ENCODE measurements at places on chromosomes 2 and 18.

DNA sequence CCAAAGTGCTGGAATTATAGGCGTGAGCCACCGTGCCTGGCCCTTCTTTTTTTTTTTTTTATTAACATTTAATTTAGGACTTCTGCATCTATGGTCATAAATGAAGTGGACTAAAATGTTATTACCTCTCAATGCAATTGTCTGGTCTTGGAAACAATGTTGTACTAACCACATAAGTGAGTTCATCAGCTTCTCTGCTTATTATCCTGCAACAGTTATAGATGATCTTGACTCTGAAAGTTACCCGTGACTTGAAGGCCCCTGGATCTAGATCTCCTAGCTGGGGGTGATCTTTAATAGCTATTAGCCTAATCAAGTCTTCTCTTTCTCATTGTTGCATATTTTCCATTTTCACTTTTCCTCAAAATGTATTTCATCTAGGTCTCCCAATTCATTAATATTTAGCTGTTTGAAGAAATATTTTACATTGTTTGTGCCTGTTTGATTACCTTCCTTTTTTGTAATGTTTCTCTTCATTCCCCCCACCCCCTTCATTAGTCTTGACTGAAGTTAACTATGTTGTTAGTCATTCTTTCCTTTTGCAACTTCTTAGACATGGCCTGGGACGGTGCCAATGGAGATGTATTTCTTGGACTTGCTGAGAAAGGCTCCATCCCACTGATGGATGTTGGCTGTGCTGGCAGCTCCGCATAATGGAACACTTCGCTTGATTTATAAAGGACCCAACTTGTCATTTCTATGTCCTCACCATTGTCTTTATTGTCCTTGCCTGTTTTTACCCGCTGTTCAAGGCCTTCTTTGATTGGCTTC, 141.6 kb upstream of the RIOK3 start:
- no peak for DNase-seq

- DNase-seq, result no peak
Measured at GRCh38 chr18:79043288-79043687, 25.9 kb upstream of the ATP9B start.

GRCh38 chr2:153770359-153770991, 101.2 kb upstream of the GALNT13 start:
- no peak for DNase-seq

DNA sequence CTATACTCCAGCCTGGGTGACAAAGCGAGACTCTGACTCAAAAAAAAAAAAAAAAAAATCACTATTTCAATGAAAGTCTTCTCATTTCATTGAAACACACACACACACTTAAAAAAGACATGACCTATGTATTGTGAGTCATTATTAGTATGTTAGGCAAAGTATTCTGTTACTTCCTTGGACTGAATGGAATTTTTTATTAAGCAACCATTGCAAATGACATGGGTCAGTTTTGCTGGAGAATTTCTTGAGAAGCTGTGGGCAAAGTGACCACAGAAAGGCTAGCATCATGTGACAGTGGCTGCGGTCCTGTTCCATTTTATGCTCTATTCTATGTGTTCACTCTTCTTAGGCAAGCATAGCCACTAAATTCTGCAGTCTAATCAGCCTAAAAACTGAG, 695.7 kb downstream of the TDRD15 start:
- DNase-seq, result no peak

GRCh38 chr2:124310671-124311070, 285.6 kb downstream of the CNTNAP5 start:
- no peak for DNase-seq

DNA sequence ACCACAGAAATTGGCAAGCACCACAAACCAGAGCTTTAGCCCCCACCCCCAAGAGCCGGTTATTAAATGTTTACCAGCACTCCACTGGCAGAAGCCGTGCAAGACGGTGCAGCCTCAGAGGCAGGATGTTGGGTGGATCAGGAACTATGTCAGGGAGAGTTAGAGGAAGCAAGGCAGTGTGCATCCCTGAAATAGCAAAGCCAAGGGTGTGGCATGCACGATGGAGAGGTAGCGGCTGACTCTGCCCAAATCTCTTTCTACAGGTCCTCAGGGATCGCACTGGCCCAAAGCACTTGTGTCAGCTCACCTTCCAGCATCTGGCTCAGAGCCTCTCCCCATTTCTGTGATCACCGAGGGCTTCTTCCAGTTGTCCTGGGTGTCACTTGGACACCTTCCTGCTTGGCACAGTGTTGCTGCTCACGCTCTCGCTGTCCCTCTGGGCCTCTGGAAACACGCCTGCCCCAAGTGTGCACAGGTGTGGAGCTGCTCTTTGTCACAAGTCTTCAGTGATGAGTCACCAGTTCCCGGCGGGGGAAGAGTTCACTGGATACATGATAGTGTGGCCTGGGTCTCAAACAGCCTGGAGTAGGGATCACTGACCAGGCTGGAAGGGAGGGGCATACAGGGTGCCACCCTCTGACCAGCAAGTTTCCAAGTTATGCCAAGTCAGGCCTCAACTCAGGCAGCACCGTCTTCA, 17.3 kb upstream of the B3GNT7 start:
- no peak for DNase-seq

DNA sequence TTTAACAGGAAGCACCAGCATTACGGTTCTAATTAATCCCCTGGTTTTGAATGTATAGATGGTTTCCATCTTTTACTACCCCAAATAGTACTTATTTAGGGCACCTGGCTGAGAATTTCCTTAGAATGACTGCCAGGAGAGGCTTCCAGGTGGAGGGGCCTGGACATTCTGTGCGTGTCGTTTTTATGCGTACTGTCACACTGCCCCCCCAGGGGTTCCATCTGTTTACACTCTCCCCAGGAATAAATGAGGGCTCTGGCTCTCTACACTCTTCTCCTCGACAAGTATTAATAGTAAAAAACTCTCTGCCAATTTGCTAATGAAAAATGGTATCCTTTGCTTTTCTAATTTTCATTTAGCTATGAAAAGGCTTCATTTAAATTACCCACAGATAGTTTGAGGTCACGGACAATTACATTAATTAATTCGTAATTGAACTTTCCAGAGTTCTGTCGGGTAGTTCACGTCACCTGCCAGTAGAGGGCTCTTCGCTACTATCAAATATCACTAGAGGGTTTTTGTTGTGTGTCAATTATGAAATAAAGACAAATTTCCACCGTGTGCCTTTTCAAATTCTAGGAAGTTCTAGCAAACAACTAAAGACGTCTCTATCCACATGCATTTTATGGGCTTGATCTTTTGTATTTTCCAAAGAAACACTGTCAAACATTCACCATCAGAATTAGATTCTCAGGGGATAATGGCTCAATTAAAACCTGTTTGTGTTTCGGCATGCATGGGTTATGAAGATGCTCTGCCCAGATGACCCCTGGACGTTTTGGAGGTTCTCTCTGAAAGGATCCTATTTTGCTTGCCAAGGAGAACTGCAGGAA, 88.8 kb upstream of the ASB18 start:
- DNase-seq, result no peak

DNA sequence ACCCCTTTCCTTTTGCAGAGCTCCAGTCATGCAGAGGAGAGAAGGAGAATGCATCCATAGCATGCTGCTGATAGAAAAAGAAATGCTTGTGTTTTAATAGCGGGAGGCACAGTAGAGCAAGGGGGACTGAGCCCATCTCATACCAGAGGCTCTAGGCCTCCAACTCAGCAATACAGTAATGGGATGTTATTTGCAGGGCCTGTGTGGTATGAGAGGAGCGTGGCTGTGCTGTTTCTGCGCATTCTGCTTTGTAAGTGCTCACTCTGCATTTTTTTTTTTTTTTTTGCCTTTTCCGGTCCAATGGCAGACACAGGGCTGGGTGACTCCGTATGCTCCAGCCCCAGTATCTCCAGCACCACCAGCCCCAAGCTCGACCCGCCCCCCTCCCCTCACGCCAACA, 200.0 kb downstream of the GBX2 start:
- no peak for DNase-seq

DNA sequence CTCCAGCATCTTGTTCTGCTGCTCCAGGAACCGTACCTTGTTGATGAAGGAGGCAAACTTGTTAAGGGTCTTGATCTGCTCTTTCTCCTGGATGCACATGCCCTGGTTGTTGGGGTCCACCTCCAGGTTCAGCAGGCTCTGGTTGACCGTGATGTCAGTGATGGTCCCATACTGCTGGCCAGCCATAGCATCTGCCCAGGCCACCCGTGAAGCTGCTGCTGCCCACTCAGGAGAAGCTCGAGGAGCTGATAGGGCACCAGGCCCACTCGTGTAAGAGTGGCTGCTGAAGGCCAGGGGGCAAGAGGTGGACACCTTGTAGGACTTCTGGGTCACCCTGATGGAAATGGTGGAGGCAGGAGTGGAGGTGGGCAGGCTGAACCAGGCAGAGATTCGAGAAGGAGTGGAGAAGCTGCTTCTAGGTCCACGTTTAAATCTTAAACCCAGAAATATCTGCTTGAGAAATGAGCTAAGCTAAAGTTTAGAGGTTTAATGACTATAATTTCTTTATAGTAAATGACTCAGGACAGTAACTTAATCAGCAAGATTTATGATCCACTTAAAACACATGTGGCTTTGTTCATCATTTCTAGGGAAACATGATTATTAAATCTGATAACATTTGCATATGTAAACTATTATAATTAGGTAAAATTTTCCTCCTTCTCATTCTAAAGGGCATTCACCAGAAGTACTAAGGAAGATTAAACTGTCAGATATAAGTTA, 358.7 kb upstream of the SETBP1 start:
- DNase-seq, result no peak

DNA sequence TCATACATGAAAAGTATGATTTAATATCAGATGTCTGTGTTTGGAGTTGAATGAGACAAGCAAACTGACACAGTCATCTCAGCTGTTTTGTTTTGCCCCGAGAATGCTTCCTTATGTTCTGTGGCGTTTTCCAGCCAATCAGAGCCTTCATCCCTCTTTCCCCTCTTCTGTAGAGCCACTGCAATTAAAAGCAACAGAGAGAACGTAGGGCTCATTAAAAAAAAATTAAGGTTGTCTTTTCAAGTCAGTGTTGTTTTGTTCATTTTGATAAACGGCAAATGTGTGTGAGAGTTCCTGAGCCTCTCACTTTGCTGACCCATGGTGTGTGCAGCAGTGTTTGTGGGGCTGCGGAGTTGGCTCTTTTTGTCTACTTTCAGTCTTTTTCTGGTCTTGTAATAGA, 216.0 kb downstream of the FHOD3 start:
- no peak for DNase-seq

- no peak for DNase-seq
Measured at GRCh38 chr2:31888550-31888949, 122.3 kb downstream of the MEMO1 start.

- DNase-seq, result no peak
Measured at GRCh38 chr2:176407706-176408105, 138.5 kb downstream of the MTX2 start.

GRCh38 chr2:110735366-110735765, 3.0 kb downstream of the ACOXL start:
- DNase-seq, result no peak

GRCh38 chr18:50469380-50469781, 90.5 kb upstream of the MAPK4 start:
- DNase-seq, result no peak

DNA sequence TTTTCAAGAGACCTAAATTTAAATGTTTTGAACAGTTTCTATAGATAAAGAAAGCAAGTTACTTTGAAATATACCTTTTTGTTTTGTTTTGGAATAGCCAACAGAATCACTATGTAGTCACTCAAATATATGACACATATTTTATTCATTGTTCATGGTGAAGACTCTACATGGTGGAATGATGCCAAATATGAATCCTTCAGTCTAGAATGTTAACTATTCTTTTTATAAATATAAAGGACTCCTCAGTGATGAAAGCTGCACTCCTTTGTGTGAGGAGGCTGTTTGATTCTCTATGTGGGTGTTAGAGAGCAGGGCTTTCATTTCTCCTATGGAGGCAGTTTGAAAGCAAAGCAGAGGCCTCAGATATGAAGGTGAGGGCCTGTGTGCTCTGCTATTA, 396.4 kb upstream of the LRRTM1 start:
- no peak for DNase-seq

DNA sequence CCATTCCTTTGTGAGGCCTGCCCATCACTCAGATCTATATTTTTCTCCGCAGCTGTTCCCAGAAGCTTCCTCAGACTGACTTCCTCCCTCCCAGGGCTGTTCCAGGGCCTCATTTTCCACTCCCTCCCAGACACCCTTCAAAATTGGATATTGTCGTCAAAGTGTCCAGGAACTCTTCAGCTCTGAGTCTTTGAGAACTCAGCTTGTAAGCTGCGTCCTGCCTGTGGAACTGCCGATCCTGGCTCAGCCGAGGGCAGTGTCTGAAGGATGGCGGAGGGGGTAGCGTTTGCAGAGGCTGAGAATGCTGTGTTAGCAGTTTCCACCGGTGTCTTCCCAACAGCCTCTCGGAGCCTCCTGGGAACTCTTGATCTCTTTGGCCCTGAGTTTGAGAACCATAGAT, 27.1 kb downstream of the NCK2 start:
- DNase-seq, result no peak

GRCh38 chr18:8461544-8461943, 147.7 kb upstream of the RAB12 start:
- no peak for DNase-seq

DNA sequence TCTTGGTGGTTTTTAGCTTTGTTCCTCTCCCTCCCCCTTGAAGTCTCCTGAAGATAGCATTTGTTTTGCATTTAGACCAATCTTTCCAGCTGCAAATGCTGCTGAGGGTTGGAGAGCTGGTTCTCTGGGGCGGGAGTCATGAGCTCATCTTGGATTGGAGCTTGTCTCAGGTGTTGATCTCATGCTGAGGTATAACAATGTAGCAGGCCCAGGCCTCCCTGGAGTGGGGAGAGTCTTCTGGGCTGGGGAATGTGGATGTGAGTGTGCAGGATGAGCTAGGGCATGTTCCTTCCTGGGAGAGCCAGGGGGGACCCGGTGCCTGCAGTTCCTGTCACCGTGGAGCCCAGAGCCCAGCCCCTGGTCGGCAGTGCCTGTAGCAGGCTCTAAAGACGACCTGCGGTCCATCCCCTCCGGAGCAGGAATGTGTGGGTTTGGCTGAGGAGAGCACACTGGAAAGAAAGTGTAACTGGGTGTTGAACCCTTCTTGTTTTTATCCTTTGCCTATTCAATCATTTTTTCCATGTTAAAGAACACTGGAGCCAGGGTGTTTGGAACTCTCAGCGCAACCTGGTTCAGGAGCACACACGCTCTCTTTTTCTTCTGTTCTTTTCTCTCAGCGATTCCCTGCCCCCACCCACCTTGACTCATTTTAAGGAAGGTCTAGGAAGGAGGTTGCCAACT, 2.7 kb downstream of the ZNF532 start:
- no peak for DNase-seq

GRCh38 chr2:113120861-113121260, 6.5 kb upstream of the IL1RN start:
- no peak for DNase-seq

All from GM12864 (cell line).